ENCODE measurements at places on chromosomes 2 and 18.

DNA sequence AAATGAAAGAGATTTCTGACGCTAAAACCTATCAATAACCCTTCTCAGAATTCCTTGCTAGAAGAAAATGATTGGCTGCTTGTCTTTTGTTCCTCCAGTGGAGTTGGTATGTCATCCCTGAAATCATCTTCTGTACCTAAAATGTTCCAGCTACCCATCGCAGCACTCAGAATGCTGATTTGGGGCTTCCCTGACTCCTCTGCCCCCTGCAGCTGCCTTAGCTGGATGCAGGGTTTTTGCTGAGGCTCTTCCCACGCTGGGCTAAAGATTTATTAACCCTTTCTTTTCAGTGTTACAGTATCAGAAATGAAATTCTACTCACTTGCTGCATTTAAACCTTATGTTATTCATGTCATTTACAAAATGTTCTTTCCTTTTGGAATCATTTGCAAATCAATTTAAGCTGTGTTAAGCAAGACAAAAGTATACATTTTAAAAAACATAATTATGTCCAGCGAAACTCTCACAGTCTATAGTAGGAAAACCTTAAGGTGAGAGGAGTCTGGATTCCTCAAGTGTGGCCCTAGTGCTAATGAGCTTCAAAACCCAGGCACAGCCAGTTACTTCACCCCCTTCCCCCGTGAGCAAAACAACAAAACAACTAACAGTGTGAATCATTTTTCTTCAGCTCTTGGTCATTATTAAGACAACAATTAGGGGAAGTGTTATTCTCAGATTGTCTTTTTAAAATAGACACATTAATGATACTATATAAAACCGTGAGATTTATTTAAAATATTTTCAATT is 32.8 kb downstream of the PKP4 start:
- no peak for DNase-seq

GRCh38 chr2:181752301-181752700 is 72.0 kb upstream of the NEUROD1 start:
- no peak for DNase-seq

GRCh38 chr2:31254237-31255203 is 20.6 kb downstream of the EHD3 start:
- no peak for DNase-seq

DNA sequence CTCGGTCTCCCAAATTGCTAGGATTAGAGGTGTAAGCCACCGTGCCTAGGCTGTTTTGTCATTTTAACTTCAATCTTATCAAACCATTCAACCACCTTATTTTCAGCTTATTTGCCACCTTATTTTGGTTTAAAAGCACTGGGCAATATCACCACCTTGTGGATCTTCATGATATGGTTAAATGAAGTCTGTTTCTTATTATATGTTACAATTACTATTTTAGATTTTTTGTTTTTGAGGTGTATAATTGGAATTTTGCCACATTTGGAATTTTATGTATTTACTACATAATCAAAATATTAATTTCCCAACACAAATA is 43.8 kb upstream of the SCN9A start:
- no peak for DNase-seq

GRCh38 chr2:236173036-236173728 is 5.0 kb upstream of the GBX2 start:
- DNase-seq, result no peak

GRCh38 chr18:48153613-48154481 is 223.4 kb upstream of the SMAD2 start:
- DNase-seq, result no peak

DNA sequence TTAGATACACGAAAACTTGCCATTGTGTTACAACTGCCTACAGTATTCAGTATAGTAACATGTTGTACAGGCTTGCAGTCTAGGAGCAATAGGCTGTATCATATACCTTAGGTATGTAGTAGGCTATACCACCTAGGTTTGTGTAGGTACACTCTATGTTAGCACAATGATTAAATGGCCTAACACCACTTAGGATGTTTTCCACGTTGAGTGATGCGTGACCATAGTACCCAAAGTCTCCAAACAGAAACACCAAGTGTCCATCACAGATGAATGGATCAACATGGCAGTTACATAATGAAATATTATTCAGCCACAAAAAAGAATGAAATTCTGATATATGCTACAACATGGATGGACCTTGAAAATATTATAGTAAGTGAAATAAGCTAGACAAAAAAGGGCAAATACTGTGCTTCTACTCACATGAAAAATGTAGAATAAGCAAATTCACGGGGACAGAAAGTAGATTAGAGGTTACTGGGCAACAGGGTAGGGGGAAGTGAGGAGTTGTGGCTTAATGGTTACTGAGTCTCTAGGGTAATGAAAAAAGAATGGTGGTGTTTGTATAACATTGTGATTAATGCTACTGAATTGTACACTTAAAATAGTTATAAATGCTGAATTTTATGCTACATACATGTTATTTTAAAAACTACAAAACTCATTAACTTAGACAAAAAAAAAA is 62.6 kb downstream of the TMEM131 start:
- no peak for DNase-seq

DNA sequence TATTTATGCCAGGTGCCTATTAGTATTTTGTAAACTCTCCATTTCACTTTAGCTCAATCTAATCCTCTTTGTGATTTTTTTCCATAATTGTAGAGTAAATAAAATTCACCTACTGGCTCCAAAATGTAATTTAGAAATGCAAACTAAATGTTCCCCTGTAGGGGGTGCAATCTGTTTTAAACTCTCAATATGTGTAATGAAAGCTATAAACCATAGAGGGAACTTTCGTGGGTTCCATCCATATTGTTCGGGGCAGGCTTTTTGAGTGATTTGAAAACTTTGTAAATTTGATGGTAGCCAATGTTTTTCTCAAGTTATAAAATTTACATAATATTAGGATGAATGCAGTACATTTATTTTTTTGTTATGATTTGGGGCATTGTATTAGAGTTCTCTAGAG is 49.4 kb downstream of the TSPYL6 start:
- DNase-seq, result no peak

- peak; percentile 33 for DNase-seq
These were observed at the start of gene DCC for GRCh38 chr18:52339891-52340371. Gene DCC (plus strand): TSS chr18:52340197. CDS start chr18:52340788, 591 bp downstream.

DNA sequence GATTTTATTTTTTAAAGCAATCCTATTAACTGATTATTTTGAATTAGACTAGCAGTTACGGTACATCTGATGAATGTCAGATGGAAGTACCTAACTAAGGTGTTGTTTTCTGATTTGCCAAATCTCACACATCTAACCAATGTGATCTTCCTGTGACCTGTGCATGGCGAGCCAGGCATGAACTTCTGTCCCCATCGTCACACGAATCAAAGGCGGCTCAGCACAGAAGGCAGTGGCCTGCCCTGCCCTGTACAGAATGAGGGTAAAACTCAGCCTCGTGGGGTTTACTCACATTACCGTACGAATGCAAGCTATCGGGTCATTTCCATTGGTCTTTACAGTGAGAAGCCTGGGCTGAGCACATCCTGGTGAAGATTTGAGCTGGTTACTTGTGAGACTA is 87.3 kb downstream of the WDSUB1 start:
- DNase-seq, result no peak
